Adrenal gland (tissue), 19 donors: ENCODE measurements at places on chromosomes 1 and 21. TPM values are rescaled to one million over a fixed set of nuclear protein-coding genes. Genes with fewer than 3 reads are reported as not detected.

Gene LRRN2
- 6.0 TPM for total RNA-seq

Gene CASQ2
- total RNA-seq = 0.33 TPM

Gene MTOR
- 32.8 TPM for total RNA-seq

Gene ZFP69
- 1.3 TPM for total RNA-seq

Gene NCSTN
- 55.1 TPM for total RNA-seq

Gene CYP4Z1
- 0.26 TPM for total RNA-seq

Gene LCE2B
- total RNA-seq = not detected

Gene HES5
- total RNA-seq = not detected

Gene HEATR1
- 50.8 TPM for total RNA-seq

Gene S100A7A
- not detected for total RNA-seq

Gene FAM20B
- 56.6 TPM for total RNA-seq

Gene CYP4A11
- total RNA-seq = not detected

Gene OLFML2B
- 21.1 TPM for total RNA-seq

Gene GREM2
- total RNA-seq = 0.55 TPM

Gene ERG
- 11.4 TPM for total RNA-seq

Gene RUNX1
- total RNA-seq = 7.2 TPM

Gene DIRAS3
- 15.8 TPM for total RNA-seq

Gene LPAR3
- total RNA-seq = 0.60 TPM

Gene ANP32E
- 13.2 TPM for total RNA-seq

Gene SLC1A7
- total RNA-seq = not detected

Gene LIPI
- total RNA-seq = not detected

Gene SYDE2
- total RNA-seq = 6.3 TPM

Gene FAM3B
- total RNA-seq = 0.25 TPM

Gene USP16
- 28.0 TPM for total RNA-seq

Gene OR2T2
- not detected for total RNA-seq
